ENCODE measurements at places on chromosomes 3 and 15.

DNA sequence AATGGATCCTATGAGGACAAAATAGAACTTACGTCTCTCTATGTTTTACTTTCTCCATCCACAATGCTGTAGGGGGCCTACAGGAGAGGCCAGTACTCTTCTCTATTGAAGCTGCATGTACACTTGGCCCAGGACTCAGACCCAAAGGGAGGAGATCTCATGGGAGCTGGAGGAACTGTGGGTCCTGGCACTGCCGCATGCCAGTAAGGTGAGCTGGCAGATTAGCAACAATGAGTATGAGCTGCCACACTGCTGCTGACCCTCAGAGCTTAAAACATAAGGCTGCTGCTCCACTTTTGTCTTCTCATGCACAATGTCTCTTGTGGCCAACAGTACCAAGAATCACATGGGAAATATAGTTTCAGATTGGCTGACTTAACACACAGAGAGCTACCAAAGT is 57.8 kb upstream of the TBC1D5 start:
- no peak for DNase-seq

DNA sequence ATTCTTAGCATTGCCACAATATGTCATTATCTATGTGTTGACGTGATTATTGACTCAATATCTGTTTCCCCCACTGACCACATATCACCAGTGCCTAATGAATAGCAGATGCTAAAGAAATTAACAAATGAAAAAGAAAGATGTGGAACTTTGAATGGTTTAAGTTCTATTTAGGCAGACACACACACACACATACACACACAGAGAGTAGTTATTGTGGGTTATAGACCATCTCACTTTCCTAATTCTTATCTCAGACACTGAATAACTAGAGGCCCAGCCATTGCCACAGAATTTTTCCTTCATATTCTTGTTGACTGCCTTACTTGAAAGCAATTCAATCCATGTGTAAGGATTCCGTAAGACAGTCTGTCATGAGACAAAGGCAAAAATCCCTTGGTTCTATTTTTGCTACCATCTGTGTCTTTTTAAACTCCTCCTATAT is 61.9 kb upstream of the PHLDB2 start:
- no peak for DNase-seq

DNA sequence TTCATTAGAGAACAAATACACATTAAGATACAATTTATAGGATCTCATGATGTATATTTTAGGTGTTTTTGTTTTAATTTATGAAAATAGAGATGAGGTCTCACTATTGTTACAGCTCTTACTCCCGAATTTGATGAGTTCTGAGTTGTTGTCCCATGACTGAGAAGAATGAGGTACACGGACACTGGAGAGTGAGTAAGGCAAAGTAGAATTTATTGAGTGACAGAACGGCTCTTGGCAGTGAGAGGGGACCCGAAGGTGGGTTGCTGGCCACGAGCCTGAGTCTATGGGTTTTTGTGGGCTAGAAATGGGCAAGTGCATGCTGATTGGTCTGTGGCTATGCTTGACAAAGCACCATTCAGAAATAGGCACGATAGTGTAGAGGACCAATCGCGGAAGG is 3.1 kb upstream of the RNF168 start:
- no peak for DNase-seq

DNA sequence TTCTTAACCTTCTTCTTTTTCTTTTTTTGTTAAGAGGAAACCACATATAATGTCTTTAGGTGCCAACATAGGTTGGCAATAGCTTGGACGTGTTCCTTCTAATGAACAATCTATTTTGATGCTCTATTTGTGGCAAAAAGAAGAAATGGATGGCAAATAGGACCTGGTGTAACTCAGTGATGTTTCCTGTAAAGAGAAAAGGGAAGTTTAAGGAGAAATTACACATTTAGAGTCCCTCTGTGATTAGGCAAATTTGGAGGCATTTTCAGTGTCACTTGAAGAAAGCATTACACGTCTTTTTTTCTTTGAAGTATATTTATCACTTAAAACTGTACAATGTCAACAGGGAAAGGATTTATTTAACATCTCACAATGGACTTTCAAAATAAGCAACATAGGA is 327.1 kb downstream of the ZIC1 start:
- no peak for DNase-seq

- no peak for DNase-seq
These were observed 33.8 kb upstream of the GYG1 start for GRCh38 chr3:148957586-148957985.

DNA sequence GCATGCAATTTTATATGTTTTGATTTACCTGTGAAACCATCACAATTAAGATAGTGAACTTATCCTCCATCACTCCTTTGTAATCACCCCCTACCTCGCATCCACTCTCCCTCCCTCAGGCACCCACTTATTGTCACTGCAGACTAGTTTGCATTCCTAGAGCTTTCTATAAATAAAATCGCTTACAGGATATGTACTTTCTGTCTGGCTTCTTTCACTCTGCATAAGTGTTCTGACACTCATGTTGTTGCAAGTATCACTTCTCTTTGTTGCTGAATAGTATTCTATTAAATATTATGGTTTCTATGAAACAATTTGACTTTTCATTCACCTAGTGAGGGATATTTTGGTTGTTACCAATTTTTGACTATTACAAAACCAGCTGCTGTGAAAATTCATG is 139.3 kb downstream of the RSRC1 start:
- no peak for DNase-seq

GRCh38 chr3:159128628-159129027 is 326.8 kb downstream of the MFSD1 start:
- peak; percentile 38 for DNase-seq

All from stromal cell of bone marrow (primary cell).